Renal cortical epithelial cell (primary cell): ENCODE measurements at places on chromosomes 16 and 17. TPM values are rescaled to one million over a fixed set of nuclear protein-coding genes. Genes with fewer than 3 reads are reported as not detected.
A peak's percentile ranks its signal among the peaks of the same experiment; 100 is the strongest.

TEKT5 gene
- 0.25 TPM in 1 of 2 replicates, not detected in the other for total RNA-seq

TMEM220 gene
- 1.6 and 1.9 TPM in 2 replicates for total RNA-seq

COQ9 gene
- total RNA-seq = 53.3 and 95.2 TPM in 2 replicates

BRICD5 gene
- total RNA-seq = 0.17 and 1.7 TPM in 2 replicates

CSF3 gene
- not detected in 2 replicates for total RNA-seq

NXPH3 gene
- total RNA-seq = 0.10 TPM in 1 of 2 replicates, not detected in the other

IRX5 gene
- total RNA-seq = 1.6 and 6.8 TPM in 2 replicates

DNA sequence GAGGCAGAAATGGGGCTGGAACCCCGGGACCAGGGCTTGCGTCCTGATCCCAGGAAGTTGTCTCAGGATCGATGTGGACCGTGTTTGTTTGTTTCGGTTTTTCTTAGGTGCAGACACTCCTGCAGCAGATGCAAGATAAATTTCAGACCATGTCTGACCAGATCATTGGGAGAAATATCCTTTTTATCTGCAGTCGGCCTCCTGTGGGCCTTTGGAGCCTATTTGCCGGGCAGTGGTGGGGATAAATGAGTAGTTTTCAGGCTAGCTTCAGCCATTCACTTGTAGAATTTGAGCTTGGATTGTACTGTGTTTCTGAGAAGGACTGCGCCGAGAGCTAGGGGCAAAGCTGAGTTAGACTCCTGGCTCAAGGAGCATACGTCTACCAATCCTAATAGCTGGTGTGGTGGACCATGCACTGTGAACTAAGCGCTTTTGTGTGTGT lies 816 bp downstream of the HSBP1 start:
- DNase-seq = no peak

DNA sequence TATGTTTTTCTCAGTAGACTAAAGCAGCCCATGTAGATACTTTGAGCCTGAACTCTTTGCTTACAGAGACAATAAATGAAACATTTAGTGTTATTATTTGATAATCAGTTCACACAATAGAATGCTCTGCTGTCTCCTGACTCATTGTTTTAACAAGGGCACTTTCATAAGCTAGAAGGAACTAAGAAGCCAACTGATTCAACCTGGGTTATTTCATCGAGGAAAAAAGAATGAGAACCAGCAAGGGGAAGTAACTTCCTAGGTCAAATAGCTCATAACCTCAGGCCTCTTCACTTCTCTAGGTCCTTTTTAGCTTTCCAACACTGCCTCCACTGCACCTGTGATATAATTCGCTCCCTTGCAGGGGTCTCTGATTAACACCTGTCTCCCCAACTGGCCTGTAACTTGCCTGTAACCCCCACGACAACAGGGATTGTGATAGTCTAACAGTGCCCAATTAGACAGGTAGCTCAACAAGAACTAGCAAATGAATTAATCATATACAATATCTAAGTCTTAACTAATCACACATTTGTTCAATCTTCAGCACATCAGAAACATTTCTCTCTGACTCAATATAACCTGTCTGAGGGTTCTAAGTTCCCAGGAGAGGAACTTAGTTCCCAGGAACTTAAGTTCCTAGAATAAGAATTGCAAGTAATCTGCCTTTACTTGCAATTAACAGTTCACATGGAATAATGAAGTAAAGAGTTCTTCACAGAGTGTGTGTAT lies 34.8 kb downstream of the RFFL start:
- DNase-seq = peak; percentile 56

GRCh38 chr16:35751191-35751941 lies 2292.0 kb downstream of the TP53TG3F start:
- no peak for DNase-seq

DNA sequence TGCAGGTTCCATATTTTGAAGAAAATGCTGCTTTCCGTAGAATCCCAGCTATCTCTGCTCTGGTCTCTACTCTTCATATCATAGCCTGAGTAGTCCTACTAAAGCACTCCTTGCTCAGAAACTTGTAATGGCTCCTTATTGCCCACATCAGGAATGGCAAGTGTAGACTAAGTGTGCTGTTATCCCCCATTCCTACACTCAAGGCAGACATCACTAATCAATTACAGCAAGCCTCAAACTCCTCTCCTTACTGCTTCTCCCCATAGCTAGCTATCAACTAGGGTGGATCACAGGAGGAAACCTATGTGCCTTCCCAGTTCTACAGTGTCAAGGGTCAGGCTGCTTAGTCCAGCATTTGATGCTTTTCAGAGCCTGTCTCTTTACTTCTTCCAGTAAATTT lies 163.4 kb downstream of the HAPSTR1 start:
- no peak for DNase-seq

DNA sequence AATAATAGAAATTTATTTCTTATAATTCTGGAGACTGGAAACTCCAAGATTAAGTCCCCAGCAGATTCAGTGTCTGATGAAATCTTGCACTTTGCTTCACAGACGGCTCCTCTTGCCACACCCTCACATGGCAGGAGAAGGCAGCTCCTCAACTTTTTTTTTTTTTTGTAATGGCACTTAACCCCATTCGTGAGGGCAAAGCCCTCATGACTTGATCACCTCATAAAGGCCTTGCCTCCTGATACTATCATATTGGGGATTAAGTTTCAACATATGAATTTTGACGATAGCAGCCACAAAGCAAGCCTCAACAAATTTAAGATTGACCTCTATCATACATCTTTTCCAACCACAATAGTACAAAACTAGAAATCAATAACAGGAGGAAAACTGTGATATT lies 42.3 kb upstream of the CDYL2 start:
- no peak for DNase-seq

- no peak for DNase-seq
Measured at GRCh38 chr17:49634485-49634860, 43.4 kb downstream of the SPOP start.

DNA sequence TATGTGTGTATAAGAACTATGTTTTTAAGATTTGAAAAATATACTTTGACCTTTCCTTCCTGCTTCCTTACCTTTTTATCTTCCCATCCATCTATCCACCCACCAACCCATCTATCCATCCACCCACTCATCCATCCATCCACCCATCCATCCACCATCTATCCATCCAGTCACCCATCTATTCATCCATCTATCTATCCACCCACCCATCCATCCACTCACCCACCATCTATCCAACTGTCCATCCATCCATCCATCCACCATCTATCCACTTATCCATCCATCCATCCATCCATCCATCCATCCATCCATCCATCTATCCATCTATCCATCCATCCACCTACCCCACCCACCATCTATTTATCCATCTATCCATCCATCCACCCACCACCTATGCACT lies 12.4 kb downstream of the CBFA2T3 start:
- no peak for DNase-seq

- DNase-seq = peak; percentile 12
Measured at GRCh38 chr17:48198950-48199541, 91.5 kb downstream of the SNX11 start.

- no peak for DNase-seq
Measured at GRCh38 chr16:62036101-62036801, at the start of gene CDH8. TSS of gene CDH8 (minus strand) at chr16:62036438. CDS start at chr16:62021403, 15,035 bp downstream.

DNA sequence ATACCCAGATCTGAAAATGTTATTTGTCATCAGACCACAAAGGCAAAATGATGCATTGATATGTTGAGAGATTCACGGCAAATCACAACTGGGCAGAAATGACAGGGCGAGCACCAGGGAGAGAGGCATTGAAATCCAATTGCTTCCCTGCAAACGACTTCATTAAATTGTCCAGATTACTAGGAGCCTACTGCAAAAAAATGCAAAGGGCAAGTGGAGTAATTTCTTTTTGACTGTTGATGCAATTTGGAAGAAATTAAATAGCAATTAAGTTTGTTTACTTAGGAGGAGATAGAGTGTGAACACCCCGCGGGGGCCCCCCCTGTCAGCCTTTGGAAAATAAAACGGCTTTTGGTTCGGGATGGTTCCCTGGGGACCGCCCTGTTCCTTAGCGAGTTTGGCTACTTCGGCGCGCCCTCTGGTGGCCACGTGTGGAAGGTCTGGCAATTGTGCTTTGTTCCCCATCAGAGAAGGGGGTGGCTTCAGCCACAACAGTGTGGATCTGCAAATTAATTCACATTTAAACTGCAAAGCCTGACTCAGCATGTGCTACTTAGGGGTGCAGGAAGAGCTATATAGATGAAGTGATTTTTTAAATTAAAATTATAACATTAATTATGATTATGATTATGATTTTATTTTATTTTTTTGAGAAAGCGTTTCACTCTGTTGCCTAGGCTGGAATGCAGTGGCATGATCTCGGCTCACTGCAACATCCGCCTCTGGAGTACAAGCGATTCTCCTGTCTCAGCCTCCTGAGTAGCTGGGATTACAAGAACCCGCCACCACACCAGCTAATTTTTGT lies 14.5 kb upstream of the TMC7 start:
- peak; percentile 42 for DNase-seq

- peak; percentile 64 for DNase-seq
Measured at GRCh38 chr16:64351121-64351520, 770.7 kb downstream of the CDH11 start.

- DNase-seq = peak; percentile 47
Measured at GRCh38 chr17:76384987-76385891, 830 bp downstream of the SPHK1 start.

DNA sequence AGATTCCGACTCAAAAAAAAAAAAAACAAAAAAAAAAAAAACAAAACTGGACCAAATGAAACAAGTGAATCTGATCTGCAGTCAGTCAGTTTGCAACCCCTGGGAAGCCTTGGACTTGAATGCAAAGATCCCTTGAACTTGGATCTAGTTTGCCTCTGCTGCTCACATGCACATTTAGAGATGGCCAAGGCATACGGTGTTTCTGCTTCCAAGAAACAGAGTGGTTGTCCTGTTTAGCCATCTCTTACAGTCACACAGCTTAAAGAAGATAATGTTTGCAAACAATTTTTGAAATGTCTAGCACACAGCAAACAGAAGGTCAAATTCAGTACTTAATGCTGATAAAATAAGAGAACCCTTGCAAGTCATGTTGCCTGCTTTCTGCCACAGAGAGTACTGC lies 4.5 kb downstream of the NDE1 start:
- no peak for DNase-seq

DNA sequence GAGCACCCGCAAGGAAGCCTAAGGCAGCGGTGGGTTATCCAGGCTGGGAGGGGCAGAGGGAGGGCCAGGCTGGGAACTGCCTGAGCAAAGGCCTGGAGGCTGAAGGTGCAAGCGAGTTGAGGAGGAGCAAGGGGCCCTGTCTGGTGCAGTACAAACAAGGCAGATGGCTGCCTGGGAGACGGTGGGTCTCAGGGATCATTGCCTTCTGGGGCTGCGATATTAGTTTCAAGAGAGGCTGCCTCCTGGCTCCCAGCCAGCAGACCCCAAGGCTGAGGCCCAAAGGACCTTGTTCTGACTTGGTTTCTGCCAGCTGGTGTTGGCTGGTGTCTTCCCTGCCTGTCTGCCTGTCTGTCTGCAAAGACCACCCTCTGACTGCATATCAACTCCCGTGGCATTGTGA lies 154.0 kb downstream of the IRF8 start:
- DNase-seq = no peak

DNA sequence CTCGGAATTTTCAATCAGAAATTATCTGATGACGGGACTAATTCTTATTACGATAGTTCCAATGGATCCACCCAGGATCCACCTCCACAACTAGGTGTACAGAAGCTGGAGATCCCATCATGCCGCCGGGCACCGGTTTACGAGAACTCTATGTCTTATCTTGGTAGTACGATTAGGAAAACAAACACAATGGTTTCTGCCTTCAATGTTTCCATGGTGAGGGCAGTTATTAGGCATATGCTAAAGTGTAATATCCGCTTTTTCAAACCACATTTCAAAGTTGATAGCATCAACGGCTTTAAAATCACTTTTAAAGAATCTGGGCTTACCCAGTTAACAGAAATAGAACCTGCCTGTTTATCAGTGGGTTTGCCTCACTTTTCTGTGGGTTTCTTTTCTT lies 705.7 kb downstream of the MAF start:
- DNase-seq = no peak

DNA sequence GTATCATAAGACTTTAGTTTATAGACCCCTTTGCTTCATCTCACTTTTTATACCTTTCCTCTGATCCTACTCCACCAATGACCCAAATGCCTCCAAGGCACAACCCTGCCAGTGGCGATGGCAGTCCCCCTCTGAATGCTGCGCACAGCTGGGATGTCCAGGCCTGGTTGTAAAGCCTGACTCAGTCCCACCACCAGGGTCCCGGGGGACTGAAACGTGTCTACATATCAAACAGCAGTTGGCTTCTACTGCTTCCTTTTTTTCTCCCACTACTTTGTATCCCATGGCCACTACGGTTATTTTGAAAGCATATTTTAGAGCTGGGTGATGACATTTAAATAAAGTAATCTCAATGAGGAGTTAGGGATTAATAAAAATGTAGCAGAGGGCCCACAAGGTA lies 329.8 kb upstream of the PSMD7 start:
- DNase-seq = no peak

GRCh38 chr17:38443356-38444031 lies 15.2 kb downstream of the ARHGAP23 start:
- no peak for DNase-seq
